ENCODE measurements at places on chromosomes 7 and 10.

GRCh38 chr10:78623578-78624215 lies 445.1 kb upstream of the ZMIZ1 start:
- peak; percentile 36 for DNase-seq

DNA sequence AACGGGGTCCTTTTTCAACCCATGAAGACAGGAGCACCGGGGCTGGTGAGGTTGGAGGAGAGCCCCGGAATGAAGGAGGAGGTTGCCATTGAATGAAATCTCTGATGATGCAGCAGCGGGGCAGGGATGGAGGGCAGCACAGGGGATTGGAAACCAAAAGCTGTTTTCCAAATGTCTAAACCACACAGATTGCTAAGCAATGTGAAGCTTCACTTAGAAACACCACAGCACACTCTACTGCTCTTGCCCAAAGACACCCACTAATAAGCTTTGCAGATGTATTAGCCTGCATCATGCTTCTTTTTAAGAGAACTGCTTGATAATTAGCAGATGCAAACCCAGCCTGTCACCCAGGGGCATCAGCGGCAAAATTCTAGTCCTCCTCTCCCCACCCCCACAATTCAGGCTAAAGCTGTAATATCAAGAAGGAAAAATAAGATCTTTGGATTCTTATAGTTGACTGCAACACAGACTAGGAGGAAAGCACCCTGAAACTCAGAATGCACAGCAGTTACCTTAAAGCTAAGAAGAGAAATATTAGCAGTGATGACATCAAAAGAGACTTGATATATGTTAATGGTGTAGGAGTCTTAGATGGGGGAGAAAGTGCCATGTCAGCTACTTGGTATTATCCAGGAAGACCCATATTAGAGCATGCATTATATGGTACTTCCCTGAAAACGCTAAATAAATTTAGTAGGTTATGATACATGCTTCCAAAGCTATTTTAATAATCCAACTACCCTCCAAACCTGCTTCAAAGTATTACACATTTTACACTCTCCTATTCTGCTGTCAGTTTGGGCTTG lies 666.7 kb downstream of the KCNMA1 start:
- DNase-seq = no peak

GRCh38 chr7:66837007-66837406 lies 84.0 kb upstream of the TMEM248 start:
- DNase-seq = no peak

DNA sequence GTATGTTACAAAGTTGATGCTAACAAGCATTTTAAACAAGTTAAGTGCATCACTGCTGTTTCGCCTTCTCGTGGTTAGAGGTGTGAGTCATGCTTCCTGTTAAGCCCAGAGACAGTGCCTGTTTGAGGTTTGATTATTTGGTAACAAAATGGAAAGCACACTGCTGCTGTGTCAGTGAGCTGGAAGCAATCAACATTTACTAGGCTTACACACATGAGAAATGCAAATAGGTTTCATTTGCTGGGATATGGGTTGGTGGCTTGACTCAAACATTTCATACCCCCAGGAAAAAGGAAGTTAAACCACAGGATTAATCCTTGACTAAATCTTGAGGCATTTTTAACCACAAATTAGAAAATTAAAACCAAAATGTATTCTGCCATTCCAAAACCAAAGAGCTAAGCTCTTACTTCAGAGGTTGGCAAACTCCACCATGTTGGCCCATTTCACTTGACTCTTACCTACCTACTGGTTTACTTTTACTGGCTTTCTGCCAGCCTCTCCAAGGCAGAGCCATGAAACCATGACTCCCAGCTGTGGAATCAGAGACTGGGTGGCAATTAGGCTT lies 139.2 kb downstream of the ETV1 start:
- peak; percentile 98 for DNase-seq

DNA sequence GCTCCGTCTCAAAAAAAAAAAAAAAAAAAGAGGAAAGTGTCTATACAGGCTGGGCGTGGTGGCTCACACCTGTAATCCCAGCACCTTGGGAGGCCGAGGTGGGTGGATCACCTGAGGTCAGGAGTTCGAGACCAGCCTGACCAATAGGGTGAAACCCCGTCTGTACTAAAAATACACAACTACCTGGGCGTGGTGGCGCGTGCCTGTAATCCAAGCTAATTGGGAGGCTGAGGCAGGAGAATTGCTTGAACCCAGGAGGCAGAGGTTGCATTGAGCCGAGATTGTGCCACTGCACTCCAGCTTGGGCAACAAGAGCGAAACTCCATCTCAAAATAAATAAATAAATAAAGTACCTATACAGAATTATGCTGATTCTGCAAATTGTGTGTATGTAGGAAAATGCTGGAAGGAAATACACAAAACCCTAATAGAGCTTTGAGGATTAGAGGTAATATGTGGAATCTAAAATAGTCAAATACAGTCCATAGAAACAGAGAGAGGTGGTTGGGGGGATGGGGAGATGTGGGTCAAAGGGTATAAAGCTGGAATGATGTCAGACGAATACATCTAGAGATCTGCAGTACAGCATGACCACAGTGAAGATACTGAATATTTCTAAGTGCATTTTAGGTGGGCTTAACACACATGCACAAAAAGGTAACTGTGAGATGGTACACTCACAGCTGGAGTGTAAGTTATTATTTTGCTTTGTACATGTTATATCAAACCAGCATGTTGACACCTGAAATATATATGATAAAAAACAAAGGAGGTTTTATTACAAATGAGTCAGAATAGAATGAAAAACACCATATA lies 174.5 kb upstream of the KLF14 start:
- no peak for DNase-seq

DNA sequence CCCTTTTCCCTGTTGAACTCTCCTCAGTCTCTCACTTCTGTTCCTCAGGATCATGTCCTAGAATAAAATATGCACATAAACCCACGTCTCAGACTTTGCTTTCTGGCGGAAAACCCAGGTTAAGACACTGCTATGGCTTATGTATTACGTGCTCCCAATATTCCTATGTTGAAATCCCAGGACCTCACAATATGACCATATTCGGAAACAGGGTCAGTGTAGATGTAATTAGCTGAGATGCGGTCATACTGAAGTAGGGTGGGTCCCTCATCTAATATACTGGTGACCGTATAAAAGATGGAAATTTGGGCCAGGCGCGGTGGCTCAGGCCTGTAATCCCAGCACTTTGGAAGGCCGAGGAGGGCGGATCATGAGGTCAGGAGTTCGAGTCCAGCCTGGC lies 59.9 kb downstream of the KIAA1549 start:
- DNase-seq = no peak

DNA sequence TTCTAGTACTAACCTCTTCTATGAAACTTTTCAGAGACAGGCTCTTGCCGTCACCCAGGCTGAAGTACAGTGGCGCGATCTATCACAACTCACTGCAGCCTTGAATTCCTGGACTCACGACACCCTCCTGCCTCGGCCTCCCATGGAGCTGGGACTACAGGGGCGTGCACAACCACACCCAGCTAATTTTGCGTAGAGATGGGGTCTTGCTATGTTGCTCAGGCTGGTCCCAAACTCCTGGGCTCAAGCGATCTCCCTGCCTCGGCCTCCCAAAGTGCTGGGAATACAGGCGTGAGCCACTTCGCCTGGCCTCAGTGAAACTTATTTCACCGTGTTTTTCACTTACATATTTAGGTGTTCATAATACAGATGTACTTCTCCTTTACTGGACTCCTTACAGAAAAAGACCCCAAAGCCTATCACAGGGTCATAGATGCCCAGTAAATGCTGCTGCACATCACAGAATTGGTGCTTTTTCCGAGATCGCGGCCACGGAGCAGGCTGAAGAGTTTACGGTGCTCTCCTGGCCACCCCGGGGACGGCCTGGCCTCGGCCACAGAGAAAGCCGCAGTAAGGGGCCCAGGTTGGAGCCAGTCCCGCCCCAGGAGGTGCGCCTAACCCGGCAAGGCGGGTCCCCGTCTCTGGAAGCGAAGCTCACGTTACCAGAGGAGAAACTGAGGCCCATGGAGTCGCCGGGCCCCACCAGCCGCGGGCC lies 595 bp downstream of the TBL2 start:
- DNase-seq = no peak

DNA sequence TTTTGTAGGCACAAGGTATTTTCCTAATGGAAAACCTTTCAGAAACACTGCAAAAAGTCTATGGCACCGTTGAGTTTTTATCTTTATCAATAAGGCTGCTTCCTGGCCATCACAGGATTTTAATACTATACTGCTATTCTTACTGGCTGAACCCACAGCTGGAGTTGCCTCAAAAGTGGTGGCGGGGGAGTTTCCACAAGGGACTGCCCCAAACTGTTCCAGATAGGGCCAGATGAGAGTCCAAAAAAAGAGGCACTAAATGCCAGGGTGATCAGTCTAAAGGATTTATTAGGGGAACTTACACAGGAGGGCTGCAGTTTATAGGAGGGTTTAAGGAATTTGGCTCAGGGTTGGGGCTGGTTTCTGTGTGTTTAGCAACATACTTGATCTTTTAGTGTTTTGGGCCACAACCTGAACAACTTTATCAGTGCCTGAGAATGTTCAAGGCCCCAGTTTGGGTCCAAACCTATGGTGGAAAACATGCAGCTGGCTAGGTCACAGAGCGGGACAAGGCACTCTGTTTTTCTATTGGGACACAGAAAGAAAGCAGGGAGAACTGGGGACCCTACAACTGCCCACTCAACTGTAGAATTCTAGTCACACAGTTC lies 41.4 kb downstream of the STAM start:
- DNase-seq = no peak

DNA sequence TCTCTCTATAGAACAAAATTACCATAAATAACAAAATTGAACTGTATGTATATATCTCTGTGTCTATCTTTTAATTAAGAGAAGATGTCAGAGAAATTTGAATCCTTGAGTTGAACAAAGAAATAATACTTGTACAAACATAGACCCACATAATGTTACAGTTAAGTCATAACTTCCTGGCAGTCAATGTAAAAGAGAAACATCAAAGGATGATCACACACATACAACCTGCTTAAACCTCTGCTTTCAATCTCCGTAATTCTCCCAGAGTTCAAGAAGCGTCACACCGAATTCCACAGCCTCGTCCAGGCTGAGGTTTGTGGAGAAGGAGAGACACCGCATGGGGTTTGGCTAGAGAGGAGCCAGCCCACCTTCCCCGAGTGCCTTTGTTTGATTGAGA lies 40.1 kb upstream of the LRRC4 start:
- DNase-seq = no peak

DNA sequence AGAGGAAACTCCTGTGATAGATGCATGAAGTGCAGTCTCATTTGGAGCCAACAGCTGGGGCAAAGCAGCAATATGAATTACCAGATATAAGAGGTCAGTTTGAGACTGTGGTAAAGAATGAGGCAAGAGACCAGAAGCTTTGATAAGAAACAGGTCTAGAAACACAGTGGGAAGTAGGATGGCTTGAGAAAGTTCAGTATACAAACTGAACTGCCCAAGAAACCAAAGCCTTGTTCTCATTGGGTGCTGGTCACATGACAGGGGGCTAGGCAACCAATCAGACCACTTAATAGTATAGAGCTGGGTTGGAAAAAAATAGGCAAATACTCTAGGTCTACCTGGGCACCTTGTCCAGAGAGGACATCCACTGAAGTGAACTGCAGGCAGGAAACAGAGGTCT lies 46.2 kb upstream of the PLCE1 start:
- no peak for DNase-seq

DNA sequence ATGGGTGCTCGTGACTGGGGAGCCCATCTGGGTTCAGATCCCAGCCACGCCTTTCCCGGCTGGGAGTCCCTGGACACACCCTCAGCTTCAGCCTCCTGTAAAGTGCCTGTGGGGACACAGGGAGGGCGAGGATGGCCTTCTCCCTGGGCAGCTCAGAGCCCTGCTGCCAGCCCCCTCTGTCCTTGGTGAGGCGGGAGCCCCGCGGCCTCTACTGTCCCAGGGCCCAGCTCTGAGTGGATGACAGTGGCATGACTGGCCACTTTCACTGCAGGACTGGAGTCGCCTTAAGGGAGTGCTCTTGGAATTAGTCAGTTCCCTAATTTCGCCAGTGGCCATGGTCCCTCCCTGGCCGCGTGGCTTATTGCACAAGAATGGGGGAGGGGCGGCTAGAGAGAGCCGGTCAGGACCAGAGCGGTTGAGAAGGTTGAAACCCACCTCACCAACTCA lies 4.6 kb downstream of the BRI3 start:
- no peak for DNase-seq

DNA sequence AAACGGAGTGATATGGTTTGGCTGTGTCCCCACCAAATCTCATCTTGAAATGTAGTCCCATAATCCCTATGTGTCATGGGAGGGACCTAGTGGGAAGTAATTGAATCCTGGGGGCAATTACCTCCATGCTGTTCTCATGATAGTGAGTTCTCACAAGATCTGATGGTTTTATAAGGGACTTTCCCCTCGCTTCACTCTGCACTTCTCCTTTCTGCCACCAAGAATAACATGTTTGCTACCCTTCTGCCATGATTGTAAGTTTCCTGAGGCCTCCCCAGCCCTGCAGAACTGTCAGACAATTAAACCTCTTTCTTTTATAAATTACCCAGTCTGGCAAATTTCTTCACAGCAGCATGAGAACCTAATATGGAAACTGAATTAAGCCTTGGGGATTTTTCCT lies 19.1 kb downstream of the FAM3C start:
- DNase-seq = no peak

GRCh38 chr7:117803476-117803875 lies 69.8 kb downstream of the CTTNBP2 start:
- no peak for DNase-seq
